ENCODE measurements at places on chromosomes 5 and 9.

GRCh38 chr9:5971740-5972139 is 43.7 kb downstream of the RANBP6 start:
- DNase-seq, result no peak

DNA sequence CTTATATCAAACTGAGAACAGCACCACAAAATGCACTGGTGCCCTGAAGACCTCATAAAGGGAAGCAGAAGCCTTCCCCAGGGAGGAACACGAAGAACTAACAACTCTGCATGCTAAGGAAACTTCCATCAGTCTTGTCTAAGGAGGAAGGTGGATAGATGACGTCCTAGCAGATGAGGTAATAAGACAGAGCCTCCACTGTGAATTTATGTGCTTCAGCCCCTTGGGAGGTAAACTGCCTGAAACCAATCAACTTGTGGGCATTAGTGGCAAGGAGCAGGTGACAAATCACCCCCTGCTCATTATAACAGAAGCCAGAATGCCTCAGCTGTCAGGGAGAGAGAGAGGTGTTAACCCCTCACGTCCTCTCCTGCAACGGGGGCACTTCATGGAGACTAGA is 48.9 kb upstream of the SPIN1 start:
- DNase-seq, result no peak

DNA sequence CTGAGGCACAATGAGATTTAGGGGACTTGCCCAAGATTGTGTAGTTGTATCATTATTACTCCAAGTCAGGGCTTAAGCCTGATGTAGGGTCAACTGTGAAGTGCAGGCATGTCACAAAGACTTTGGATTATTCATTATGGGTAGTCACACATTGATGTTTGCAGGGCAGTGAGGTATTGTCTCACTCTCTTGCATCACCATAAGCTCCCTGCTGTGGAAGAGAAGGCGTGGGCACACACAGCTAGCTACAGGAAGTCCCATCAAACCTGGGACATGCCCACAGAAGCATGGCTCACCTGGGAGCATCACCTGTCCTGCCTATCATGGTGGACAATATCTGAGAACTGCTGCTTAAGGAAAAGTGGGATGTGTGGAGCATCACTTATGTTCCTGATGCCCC is 42.1 kb downstream of the TMOD1 start:
- no peak for DNase-seq

DNA sequence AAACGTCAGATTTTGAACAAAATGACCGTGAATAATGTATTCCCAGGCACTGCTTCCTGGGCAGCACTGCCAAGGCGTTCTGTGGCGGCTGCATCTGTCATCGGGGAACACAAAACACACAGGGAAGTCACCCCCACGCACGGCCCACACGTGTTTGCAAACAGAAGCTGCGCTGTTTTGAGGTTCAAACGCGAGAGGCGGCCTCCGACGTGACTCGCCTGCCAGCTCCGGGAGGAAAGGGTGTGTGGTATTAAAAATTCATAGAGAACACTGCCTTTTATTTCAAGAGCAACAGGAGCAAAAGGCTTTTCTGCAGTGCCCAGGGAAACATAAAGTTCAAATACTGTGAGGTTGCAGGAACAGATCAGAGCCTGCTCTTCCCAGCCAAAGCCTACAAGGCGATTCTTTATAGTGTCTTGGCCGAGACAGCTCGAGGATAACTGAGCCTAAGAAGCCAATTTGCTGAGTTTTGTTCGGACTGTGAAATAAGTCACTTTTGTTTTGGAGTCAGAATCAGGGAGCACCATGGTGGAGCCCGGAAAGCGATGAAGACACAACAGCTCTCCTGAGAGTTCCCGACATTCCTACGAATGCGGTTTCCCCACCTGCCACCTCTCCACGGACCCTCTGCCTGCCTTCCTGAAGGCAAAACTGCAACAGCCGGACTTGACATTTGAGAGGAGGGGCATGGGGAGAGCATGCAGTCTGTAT is 115.3 kb upstream of the IRX2 start:
- peak; percentile 3 for DNase-seq

DNA sequence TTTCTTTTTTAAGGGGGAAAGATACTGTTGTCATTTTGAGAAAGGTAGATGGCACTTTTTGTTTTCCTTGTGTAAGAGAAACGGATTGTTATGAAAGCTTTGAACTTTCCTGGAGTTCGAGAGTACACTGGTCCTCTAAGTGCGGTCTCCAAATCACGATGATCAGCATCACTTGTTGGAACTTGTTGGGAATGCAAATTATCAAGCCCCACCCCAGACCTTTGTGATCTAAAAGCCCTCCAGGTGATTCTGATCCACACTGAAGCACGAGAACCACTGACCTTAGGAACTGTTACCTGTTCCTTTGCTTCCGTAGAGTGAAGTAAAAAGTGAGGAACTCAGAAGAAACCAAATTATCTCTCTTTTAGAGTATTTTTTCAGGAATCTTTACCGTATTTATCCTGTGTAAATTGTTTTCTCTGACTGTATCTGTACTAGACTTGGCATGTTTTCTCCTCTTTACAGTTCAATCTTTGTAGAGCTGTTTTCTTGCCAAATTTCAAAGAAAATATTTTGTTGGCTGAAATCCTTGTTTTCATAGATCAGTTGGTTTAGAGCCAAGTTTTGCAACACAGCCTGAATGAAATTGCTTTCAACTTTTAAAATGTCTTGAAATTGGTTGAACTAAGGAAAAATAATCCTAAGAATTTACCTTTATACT is 4.0 kb downstream of the MAT2B start:
- peak; percentile 74 for DNase-seq

GRCh38 chr5:179336126-179336870 is 9.0 kb downstream of the ADAMTS2 start:
- DNase-seq, result no peak

GRCh38 chr5:31390256-31390655 is 141.6 kb downstream of the DROSHA start:
- no peak for DNase-seq

GRCh38 chr9:34927061-34927460 is 31.0 kb upstream of the PHF24 start:
- DNase-seq, result peak; percentile 33

GRCh38 chr5:158209219-158209908 is 350.4 kb upstream of the CLINT1 start:
- DNase-seq, result no peak

GRCh38 chr9:109254317-109254716 is 66.5 kb downstream of the EPB41L4B start:
- no peak for DNase-seq

DNA sequence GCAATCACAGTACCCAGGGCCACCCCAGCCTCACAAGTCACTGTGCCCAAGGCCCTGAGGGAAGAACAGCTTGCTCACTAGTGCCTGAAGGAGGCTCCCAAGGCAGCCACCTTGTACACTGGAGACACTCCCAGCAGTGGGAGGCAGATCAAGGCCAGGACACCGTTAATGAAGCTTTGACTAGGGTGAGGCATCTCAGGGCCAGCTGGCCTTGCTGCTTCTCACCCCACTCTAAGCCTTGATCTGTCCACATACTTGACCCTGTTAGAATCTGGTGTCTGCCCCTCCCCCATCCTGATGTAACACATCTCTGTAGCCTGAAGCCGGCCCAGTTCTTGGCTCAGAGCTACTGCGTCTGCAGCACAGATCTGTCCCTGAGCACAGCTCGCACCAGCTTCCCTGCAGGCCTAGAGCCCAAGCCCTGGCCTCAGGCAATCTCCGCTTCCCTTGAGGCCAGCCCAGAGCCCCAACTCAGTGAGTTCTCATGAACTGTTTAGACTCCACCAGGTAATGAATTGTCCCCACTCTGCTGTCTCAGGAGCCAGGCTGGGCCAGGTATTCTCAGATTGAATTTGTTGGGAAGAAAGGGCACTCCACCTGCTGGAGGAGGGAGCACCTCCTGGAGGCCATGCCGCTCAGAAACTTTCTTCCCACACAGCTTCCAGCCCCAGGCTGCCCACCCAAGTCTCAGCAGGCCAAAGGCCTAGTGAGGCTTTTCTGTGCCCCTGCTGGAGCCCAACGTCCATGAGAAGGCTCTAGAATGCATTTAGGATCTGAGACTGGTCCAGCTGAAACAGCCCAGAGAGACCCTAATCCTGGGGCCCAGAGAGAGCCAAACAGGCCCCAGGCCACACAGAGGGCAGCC is 13.4 kb upstream of the JADE2 start:
- no peak for DNase-seq

DNA sequence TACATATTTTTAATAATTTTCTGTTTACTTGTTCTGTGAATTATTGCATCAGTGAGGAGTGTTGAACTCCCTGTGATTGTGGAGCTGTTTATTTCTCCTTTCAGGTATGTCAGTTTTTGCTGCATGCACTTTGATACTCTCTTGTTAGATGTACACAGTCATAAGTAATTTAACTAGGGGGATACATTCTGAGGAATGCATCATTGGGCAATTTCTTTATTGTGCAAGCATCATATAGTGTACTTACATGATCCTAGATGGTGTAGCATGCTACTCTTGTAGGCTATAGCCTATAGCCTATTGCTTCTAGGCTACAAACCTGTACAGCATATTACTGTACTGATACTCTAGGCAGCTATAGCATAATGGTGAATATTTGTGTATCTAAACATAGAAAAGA is 9.5 kb downstream of the DENND4C start:
- no peak for DNase-seq

Data from muscle of back (tissue), 13 donors.